ENCODE measurements at places on chromosomes 4 and X.
A peak's percentile ranks its signal among the peaks of the same experiment; 100 is the strongest.

DNA sequence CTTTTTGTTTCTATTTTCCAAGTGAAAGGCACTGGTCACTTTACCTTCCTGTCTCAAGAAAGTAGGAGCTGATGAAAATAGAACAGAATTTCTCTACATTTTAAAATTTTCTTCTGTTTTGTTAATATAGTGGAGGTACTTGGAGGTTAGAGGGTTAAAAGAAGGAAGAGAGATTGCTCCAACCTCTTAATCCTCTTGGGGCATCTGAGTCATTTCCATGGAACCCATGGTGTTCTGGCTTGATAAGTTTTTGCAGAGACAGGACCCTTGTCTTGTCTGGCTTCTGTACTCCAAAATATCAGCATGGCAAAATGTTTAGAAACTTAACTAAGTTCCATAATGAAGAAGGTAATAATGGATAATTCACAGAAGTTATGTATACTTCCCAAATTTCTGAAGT, 727.2 kb downstream of the C4orf33 start:
- DNase-seq, result no peak

DNA sequence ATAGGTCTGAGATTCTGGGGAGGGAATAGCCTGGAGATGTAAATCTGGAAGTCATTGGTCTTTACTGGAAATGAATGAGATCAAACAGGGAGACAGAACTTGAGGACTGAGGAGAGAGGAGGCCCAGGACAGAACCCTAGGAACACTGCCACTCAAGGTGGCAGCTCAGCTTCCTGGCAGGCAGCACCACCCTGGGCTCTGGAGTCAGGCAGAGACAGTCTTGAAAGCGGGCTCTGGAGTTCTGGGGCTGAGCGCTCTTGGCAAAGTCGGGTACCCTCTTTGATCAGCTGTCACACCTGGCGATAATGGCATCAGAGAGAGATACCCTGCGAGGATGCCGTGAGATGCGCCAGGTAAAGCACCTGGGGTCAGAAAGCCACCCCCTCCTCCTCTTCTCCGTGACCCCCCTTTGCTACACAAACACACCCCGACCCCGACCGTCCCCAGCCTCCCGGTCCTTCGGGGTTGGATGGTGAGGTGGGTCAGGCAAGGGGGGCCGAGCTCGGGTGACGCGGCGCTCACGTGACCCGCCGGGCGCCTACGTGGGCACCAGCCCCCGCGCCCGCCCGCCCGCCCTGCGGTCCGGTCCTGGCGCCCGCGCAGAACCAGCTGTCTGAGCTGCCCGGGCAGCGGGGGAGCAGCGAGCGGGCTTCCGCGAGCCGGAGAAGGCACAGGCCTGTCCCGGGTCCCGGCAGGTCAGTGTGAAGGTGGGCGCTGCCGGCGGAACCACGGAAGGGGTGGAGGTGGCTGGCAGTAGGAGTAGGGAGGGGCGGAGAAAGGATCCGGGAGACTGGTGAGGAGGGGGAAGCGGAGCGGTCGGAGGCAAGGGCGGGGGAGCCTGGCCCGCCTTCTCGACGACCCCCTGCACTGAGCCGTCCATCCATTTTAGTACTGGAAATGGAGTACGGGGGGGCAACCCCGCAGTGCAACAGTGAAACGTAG, at the start of gene TCEAL3:
Gene TCEAL3 (plus strand): TSS at position 600 of the 942 bp plus-strand sequence. CDS start 1,102 bp downstream, outside the sequence.
- DNase-seq, result no peak

GRCh38 chr4:40149960-40150385, 46.9 kb upstream of the RHOH start:
- DNase-seq, result no peak

DNA sequence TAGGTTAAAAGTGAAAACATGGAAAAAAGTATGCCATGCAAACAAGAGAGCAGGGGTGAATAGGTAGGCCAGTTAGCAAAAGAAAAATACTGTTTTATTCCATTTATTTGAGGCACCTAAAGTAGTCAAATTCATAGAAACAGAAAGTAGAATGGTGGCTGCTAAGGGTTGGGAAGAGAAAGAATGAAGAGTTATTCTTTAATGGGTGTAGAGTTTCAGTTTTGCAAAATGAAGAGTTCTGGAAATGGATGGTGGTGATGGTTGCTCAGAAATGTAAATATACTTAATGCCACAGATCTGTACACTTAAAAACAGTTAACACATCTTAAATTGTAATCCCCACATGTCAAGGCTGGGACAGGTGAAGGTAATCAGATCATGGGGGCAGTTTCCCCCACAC, 29.7 kb downstream of the PARM1 start:
- no peak for DNase-seq

DNA sequence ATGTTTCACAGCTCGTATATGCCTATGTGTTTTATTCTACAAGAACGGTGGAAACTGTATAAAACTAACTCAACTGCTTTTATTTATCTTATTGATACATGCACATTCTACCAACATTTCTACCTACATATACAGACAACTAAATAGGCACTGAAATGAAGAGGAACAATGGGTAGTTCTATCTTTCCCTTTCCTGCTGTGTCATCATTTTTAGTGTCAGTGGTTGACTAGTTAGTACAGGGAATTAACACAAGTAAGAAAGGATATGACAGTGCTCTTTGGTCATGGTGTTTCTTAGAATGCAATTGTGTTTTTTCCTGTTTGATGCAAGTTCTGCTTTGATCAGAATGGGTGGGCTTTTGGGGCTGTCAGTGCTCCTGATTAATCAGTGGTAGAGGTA, 293.8 kb upstream of the CTSO start:
- no peak for DNase-seq

GRCh38 chr4:127586922-127587571, 45.7 kb upstream of the INTU start:
- no peak for DNase-seq

GRCh38 chr4:182801636-182802035, 115.5 kb downstream of the DCTD start:
- DNase-seq, result no peak

GRCh38 chr4:129113434-129113833, 17.5 kb downstream of the C4orf33 start:
- DNase-seq, result no peak

DNA sequence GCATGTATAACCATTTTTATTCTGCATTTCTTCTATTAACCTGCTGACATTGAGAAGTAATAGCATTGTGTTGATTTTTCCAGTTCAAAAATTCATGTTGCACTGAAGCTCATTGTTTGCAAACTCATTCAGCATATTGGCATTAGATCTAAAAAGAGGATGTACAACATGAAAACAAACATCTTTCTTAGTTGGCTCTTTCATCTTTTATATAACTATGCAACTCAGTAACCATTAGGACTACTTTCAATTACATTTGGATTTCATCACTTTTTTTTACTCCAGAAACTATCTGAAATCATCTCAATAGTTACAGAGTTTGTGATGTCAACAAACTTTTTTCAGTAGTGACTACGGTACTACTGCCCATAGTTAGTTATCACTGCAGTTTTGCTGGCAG, 346.0 kb upstream of the EPHA5 start:
- DNase-seq, result no peak

GRCh38 chr4:30912098-30912714, 192.0 kb downstream of the PCDH7 start:
- no peak for DNase-seq

DNA sequence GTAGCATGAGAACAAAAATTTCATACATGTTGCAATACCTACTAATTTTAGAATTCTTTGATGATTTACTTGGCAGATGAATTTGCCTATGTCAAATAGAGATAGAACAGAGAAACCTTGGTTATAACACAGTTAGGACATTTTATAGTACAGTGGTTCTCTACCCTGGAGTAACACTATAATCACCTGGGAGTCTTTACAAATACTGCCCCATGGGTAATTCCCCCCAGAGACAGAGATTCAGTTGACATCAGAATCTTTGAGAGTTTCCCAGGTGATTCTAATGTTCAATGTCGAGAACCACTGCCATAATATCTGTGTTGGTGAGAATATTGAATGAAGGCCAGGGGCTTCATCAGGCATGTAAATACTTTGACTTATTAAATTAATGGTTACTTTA, 401.3 kb upstream of the NDST4 start:
- DNase-seq, result no peak

DNA sequence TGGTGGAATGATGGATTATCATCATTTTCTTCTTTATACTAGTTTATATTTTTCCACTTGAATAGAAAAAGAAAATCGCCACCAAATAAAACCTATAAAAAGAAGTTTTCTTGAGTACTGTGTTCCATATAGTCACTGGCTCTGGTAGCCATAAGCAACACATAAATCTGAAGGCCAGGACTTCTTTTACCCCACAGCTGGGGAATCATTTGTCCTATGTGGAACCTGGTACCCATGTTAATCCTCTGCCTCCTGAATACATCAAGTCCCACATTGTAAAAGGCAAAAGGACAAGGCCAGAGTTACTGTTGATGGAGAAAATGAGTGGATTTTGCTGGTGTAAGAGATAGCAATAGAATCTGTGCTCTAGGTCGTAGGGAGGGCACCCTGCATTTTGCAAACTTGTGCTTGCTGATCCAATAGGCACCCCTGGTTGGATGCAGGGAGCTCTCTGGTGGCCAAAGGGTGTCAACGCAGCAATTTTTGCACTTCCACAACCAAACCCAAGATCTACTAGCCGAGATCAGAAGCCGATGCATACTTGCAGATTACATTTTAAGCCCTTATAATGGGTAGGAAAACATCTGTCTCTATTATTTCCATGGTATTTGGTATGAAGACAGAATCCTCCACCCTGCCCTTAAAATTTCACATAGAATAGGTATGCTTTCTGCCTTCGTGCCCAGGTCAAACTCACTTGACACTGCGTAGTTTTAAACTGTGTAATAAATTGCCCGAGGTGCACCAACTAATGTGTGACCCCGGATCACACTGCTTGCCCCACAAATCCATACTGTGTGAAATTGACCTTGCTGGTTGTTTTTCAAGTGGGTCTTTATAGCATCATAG, 146.2 kb upstream of the SCML1 start:
- no peak for DNase-seq

DNA sequence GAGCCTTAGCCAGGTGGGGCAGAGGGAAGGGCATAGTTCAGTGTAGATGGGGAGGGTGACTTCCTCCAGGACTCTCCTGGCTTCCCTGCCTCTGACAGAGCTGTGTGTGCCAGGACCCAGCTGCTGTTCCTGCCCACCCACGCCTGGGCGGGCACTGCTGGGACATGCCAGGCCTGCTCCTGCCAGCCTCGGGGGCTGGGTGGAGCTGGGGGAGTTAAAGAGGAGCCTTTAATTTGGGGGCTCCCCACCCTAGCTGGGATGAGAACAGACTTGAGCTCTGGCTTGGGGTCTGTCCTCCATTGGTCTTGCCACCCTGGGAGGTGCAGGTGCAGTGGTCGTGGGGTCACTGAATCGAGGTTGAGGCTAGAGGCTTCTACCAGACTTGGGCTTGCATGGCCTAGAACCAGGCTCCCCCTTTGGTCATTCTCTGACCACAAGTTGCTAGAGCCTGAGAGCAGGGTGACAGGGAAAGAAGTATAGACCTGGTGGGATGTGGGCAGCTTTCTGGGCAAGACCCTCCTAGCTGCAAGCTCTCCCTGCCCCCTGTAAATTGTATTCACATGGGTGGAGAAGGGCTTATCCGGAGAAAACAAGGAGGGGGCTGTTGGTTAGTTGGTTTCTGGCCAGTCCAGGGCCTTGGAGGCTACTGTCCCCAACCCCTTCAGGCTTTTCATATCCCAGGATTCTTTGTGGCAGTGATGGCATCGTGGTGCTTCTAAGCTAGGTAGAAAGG, 5.7 kb downstream of the EFNB1 start:
- DNase-seq, result no peak

DNA sequence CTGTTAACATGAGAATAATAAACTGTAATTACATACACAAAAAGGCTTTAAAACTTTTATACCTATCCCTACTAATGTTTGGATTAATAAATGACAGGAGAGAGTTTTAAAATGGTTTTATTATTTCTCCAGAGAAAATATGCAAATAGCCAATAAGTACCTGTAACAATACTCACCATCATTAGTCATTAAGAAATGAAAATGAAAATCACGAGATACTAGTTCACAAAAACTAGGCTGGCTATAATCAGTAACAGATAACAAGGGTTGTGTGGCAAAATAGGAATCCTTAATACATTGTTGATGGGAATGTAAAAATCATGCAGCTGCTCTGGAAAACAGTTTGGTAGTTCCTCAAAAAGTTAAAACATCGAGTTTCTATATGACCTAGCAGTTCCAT, 25.2 kb upstream of the AP1AR start:
- DNase-seq, result no peak

GRCh38 chr4:6777636-6778281, 4.8 kb upstream of the KIAA0232 start:
- DNase-seq, result no peak

- DNase-seq, result no peak
Observed at GRCh38 chrX:151099001-151099400, 77.4 kb upstream of the GPR50 start.

- peak; percentile 29 for DNase-seq
Observed at GRCh38 chr4:183445097-183445428, 627 bp downstream of the CDKN2AIP start.

- DNase-seq, result no peak
Observed at GRCh38 chrX:152907084-152907651, 9.3 kb downstream of the ZNF185 start.

DNA sequence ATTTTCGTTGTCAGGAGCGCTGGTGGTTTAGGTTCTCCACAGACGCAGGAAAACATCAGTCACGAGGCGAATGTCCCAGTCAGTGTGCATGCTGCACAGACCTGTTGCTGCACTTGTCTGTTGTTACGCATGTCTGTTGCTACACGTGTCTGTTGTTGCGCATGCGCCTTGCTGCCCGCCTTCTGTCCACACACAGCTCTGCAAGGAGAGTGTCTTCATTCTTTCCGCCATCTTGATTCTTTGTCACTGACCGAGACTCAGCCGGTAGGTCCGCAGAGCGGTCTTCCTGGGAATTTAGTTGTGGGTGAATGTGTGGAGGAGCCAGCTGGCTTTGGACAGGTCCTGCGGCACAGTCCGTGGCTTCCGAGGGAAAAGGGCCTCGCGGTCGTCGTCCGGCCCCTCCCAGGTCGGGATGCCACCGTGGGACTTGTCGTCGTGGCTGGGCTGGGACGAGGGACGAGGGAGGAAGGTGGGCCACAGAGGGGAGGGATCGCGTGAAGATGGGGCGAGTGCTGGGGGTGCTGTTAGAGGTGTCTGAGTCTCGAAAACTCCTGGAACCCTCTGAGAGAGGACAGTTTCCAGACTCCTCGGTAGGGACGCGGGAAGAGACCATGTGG, at the start of gene PAGE2B:
Gene PAGE2B (plus strand): TSS at position 180 of the 617 bp plus-strand sequence. CDS start 1,012 bp downstream, outside the sequence.
- no peak for DNase-seq

- DNase-seq, result no peak
Observed at GRCh38 chrX:19368576-19368975, 24.8 kb downstream of the PDHA1 start.

- no peak for DNase-seq
Observed at GRCh38 chr4:56674984-56675383, 6.1 kb downstream of the HOPX start.

DNA sequence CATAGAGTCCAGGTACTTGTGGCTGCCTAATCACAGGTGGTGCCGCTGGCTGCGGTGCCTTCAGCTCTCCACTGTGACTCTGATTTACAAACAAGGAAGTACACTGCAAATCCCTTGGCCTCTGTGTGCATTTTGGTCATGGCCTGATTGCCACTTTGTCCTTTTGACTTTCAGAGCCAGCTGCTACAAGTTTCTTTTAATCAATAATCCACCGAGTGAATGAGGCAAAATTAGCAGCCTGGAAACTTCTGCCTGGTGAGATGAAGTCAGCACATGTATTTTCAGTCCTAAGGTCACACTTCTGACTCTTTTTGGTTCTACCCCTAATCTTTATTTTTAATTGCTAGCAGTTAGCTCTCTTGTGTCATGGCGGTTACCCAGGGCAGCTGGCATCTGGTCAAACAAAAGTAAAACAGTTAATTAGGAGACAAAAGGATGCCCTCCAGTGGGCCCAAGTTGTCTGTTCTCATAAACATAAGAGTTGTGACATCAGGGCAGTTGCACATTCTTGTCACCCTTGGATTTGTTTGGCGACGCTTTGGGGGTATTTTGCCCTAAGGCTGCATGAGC, 62.3 kb upstream of the LNX1 start:
- no peak for DNase-seq

GRCh38 chr4:124262211-124263179, 450.0 kb downstream of the ANKRD50 start:
- no peak for DNase-seq

All from activated CD8-positive, alpha-beta memory T cell treated with anti-CD3 and anti-CD28 coated beads for 48 hours (primary cell).